Stimulated activated CD8-positive, alpha-beta memory T cell treated with anti-CD3 and anti-CD28 coated beads, Interleukin-15, amount 100 ng/mL, for 4 hours (primary cell): ENCODE measurements at places on chromosomes 3 and 15.

DNA sequence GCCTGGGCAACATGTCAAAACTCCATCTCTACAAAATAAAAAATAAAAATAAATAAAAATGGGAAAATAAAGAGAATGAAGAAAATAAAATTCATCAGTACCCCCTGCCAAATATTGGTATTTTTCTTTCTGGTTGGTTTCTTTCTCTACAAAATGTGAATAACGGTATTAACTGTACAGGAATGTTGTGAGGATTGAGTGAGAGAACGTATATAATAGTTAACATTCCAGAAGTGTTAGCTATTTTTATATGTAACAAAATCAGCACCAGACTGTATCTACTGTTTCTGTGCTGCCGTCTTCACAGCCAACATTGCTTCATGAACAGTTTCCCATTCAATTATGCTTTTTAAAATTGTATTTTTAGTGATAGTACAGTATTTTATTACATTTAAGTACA is 25.5 kb upstream of the RNU6-1 start:
- no peak for DNase-seq

- DNase-seq: no peak
Observed at GRCh38 chr3:108093616-108094015, 2.8 kb upstream of the CD47 start.

- peak; percentile 3 for DNase-seq
Observed at GRCh38 chr3:182979674-182980191, 605 bp downstream of the DCUN1D1 start.

DNA sequence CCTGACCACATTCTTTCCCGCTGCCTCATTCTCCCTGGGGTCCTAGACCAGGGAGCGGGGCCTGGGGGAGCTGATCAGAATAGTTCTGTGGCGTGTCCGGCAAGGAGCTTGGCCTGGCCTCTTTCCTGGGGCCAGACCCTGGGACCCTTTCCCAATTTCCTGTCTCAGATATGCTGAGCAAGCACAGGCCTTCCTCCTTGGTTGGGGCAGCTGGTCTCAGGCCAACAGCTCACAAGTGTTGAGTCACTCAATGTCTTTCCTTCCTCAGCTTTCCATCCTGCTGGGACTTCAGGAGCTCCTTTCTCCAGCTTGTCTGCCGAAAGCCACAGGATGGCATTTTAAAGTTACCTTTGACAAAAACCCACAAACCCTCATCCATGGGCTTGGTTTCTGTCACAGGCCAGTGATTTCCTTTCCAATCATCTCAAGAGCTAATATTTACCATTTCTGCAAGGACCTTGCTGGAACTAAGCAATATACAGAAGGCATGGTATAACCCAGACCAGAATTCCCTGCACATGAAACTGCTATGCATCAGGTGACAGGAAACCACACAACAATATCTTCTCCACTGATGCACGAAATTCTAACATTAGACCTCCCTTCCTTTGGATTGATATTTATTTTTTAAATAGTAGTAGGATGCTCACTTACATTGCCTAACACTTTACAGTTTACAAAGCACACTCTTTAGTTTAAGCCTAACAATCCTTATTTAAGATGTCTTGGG is 19.5 kb upstream of the TIMP4 start:
- no peak for DNase-seq
